ENCODE measurements at places on chromosomes 3 and 15.

DNA sequence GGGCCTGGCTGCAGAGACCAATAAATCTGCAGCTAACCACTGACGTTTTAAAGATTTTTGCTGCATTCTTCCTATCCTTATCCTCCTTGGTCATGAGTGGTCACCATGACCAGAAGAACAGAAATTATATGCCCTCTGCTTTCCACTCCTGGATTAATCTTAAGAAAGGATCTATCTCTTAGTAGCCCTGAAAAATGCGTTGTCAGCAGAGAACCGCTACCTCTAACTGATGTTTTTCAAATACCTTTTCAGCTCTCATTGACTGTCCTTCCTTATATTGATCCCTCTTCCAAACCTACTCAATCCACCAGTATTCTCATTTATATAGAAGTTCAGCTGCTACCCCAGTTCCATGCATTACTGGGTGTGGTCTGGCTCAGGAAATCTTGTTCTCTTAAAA, 610.1 kb downstream of the MECOM start:
- DNase-seq, result no peak

DNA sequence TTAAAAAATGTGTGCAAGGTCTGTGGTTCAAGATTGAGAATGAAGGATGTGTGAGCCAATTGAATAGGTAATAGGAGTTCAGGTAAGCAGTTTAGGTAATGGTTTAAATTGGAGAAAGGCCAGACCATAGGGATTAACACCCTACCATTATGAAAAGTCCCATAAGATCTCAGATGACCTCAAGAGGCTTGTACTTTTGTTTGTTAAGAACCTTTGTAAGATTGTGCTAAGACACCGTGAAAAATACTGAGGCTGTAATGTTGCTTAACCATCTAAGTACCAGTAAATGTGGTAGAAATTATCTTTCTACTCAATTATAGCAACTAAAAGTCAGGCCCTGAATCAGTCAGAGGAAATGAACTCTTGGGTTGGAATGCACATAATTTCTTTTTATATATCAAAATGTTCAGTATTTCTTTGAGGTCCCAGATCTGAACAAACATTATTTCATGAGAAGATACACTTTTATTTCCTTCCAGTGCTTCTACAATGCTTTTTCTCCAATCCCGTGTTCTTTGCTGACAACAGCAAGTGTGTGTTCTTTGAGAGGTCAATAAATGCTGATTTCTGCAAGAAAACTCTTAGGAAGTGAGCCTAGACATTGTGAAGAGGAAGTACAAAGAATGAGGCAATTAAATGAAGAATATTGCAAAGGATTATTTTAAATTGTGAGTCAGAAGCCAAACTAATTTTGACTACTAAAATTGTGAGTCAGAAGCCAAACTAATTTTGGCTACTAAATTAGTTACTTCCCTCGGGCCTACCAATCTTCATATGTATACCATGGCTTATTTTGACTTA, 66.4 kb downstream of the TCF12 start:
- no peak for DNase-seq

DNA sequence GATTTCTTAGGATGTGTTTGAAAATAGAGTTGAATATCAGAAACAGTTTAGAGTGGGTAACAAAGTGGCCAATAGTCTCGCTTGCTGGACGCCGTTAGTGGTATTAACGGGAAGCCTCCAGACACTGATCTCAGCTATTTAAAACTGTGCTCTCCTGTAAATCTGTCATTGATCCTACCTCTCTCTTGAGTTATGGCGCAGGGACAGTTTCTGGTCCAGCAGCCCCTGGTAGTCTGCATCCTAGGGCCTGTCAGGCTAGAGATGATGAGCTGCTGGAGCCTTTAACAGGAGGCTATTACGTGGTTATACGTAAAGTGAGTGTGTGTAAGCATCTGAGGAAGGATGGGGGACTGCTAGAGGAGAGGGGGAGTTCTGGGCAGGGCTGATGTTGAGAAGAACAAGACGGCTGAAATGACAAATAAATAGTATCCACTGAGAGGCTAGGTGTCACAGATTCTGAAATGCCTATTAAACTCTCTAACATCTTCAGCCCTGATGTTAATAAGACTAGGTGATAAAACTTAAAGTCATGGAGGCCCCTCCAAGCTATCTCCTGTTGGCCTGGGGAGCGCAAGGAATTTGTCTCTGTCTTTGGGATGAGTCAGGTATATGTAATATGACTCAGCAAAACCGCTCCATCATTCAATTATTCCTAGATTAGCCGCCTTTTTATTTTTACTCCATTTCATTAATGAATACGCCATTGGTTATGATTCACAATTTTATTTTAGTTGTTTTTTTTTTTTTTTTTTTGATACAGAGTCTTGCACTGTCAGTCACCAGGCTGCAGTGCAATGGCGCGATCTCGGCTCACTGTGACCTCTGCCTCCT, 155.7 kb downstream of the GREM1 start:
- no peak for DNase-seq

- no peak for DNase-seq
These were observed 436.4 kb upstream of the RBMS3 start for GRCh38 chr3:28844298-28845005.

DNA sequence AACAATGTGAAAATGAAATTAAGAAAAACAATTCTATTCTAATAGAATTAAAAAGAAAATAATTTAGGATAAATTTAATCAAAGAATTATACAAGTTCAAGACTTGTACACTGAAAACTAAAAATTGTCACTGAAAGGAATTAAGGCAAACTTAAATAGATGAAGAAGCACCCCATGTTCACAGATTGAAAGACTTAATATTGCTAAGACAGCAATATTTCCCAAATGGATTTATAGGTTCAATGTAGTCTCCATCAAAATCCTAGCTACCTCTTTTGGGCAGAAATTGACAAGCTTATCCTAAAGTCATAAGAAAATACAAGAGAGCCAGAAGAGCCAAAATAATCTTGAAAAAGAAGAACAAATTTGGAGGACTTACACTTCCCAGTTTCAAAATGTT, 53.5 kb upstream of the UBE3A start:
- DNase-seq, result no peak

DNA sequence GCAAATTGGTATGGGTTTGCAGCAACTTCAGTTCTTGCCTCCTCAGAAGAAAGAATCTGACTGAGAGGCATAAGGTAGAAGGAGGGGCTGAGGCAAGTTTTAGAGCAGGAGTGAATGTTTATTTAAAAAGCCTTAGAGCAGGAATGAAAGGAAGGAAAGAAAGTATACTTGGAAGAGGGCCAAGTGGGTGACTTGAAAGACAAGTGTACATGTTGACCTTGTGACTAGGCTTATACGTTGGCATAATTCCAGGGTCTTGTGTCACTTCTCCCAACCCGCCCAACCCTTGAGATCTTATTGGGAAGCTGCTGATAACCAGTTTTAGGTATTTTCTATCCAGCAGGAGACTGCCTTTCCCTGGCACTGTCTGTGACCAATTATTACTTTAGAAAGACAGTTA, 436.9 kb upstream of the ZNF717 start:
- no peak for DNase-seq

GRCh38 chr15:58870451-58870850, 63.0 kb downstream of the SLTM start:
- no peak for DNase-seq

DNA sequence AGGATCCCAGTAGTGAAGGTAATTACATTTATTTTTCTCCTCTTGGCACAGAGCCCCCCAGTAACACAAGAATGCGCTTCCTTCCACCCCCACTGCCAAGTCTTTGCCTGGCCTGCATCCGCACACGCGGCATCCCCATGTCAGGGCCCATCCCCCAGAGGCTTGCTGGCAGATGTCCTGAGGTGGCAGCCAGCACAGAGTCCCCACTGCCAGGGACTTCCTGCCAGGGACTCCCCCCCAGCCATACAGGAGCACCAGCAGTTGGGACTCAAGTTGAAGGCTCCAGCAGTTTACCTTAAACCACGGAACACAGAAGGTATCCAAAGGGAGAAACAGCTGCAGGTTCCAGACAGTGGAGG, 41.0 kb downstream of the MEGF11 start:
- no peak for DNase-seq

Data from GM12864 (cell line).